G401 (cell line): ENCODE measurements at places on chromosomes 1 and 21. TPM values are rescaled to one million over a fixed set of nuclear protein-coding genes. Genes with fewer than 3 reads are reported as not detected.

- no peak for DNase-seq
These were observed 975.0 kb upstream of the ADGRL4 start for GRCh38 chr1:79981481-79981880.

DNA sequence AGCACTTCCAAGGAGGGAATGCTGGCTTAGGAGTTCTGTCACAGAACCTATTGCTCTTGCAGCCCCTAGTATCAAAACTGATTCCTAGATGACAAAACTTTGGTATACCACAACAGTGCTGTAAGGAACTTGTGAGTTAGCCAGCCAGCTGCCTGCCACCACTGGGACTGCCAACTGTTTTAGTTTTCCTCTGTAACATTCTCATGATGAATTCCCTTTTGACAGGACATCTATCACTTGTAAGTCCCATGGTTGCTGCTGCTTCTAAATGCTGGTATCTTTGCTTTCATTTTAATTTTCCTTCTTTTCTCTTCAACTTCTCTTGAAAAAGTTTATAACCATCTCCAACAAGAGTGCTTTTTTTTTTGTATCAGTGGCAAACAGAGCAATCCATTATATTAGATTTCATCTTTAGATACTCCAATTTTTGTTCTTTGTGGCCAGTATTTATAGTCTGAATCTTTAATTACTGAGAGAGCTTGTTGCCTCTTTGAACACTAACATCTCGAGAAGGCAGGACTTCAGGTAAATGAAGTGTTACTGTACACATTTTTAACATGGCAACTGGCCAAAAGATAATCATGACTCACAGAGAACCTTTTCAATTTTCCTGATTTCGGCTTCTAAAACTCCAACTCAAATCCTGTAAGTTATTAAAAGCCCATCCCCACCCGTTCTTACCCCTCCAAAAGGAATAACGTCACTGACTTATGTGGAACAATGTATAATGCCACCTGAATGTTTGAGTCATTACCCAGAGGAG, 19.8 kb downstream of the DBT start:
- DNase-seq: no peak

- DNase-seq: no peak
These were observed 54.7 kb upstream of the ARHGEF16 start for GRCh38 chr1:3399732-3400131.

DNA sequence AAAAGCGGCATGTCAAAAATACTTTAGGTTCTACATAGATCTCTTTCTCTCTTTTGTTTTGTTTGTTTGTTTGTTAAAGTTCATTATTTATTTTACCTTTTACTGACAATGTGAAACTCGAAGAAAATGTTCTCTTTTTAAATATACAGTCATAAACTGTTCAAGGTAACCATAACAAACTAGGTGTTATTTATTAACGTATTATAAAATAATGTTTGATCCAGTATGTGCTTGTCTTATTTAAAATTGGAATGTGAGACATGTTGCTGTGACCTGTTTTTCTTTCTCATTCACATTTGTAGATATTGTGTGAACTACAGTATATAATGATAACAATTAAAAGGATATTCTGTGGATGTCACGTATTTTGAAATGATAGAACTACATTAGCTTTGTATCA, 5.9 kb upstream of the LEPR start:
- DNase-seq: no peak

C1orf210 gene
- total RNA-seq: not detected in 2 replicates

MIER1 gene
- 13.5 and 20.5 TPM in 2 replicates for total RNA-seq

- DNase-seq: no peak
These were observed 152.3 kb downstream of the NR5A2 start for GRCh38 chr1:200179781-200180160.
